Mesothelial cell of epicardium (in vitro differentiated cells): ENCODE measurements at places on chromosomes 3 and 15.

GRCh38 chr3:124584245-124584551 is 146.1 kb upstream of the UMPS start:
- no peak for DNase-seq

DNA sequence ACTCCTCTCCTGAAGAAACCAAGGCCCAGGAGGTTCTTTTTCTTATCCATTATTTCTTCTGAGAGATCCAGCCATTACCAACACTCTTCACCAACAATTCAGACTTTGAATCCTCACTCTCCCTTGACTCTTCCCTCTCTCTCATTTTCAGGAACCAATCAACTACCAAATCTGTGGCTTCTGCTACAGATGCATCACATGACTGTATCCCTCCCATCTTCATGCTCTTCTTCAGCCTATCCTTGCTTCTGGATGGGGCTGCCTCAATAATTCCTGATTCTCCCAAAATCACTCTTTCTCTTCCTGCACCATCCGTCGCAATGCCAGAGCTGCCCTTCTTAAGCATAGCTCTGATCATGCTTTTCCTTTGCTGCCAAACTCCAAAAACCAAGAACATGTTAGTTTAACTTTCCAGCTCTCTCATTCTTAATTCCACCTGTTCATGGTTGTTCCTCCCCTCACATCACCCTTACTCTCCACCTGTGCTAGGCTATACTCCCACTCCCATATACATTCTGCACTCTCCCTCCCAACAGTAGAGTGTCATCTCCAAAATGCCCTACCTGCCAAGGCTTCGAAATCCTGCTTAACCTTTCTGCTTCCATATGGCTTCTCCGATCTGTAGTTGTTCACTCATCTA is 13.5 kb downstream of the PLD1 start:
- no peak for DNase-seq

DNA sequence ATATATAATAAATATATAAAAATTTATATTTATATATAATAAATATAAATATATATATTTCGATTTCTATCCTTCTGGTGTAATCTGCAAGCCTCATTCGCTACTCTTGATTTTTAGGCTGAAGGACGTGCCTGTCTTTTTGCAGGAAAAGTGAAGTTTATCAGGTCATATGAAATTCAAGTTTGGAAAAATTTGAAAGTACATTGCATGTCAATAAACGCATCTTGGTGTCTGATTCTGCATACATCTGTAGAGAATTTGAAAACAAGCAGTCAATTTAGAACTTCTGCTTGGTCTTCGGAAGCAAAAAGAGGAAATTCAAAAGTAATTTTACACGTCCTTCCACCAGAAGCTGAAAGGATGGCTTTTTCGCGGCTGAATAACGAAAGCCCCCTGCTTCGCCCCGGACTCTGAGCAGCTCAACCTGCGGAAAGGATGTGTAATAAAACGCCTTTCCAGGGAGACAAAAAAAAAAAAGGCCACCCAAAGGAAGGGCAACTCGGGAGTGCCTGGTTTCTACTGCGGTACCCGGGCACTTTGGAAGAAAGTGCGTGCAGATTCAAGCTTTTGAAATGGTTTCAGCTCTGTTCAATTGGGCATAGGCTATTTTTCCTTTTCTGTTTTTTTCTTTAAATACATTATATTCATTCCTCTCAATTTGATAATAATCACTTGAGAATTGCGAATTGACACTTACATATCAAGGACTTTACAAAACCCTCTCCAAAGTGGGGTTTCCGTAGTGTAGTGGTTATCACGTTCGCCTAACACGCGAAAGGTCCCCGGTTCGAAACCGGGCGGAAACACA is 1.5 kb upstream of the MYNN start:
- peak; percentile 26 for DNase-seq

GRCh38 chr15:67512140-67512539 is 8.8 kb upstream of the C15orf61 start:
- no peak for DNase-seq

DNA sequence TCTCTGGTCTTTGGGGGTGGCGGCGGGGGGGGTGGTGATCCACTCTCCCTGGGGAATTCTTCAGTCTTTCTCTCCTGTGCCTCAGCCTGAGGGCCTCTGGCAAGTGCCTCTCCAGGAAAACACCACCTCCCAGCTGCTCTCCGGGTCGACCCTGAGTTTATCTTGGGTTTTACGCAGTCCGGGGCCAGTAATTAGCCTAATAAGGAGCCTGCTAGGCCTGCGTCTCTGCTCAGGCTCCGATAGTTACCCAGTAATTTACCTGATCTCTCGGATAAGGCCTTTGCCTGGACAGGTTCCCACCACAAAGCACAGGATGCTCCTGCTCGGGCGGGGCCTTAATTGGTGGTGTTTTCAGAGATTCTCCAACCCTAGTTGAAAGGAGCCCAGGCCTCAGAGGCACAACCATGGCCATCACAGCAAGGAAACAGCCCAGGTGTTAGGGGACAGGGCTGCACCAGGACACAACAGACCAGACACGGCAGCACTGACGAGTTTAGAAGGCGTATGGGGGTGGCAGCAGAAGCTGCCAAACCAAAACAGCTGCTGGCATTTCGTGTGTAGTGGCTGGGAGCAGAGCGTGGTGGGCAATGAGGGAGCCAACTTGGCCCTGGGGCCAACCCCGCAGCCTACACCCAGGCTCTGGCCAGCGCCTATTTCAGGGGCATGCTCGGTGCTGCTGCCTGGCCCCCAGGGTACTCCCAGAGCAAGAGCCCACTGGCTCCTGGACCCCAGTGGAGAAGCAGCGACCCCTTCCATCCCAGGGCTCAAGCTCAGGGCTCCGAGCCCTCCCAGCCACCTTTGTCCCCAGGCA is 71.4 kb downstream of the KLF13 start:
- DNase-seq, result no peak

GRCh38 chr15:96234109-96234892 is 96.2 kb upstream of the NR2F2 start:
- DNase-seq, result no peak

- no peak for DNase-seq
Measured at GRCh38 chr15:58313304-58313703, 118.5 kb upstream of the LIPC start.
